ENCODE measurements at places on chromosomes 11 and 22.

DNA sequence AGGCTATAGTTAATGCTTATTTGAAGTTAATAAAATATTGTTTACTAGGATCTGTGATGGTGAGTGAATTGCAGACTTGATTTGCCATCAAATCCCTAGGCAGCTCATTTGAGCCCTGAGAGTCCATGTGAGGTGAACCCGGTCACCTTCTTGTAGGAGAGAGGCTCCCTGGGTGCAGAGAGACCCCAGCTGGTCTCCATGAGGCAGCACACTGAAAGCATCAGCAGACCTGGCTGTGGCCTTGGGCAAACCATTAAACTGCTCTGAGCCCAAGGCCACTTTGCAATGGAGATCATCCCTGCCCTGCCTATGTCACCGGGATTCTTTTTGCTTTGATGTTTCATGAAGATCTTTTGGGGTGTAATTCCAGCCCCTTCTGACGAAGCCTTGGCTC is 125.2 kb downstream of the MICAL2 start:
- DNase-seq, result no peak

DNA sequence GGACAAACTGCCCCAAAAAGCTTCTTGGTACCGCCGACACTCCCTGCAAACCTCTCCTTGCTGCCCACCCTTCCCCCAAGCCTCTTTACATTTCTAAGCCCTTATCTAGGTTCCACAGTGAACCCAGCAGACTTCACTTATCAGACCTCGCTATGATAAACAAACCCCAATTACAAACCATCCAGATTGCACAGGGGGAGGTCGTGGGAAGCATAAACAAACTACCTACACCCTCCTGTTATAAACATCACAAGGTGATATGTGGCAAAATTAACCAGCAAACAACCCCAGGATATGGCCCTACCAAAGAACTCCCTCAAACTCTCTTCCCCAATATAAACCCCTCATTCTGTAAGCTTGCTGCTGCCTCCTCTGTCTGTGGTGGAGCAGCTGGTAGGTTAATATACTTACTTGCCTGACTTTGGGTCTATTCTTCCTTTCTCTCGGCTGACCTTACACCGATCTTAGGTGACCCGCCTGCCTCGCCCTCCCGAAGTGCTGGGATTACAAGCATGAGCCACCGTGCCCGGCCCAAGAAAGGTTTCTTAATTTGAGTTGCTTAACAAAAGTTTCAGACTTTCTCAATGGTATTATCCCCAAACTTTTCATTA is 66.0 kb upstream of the TENM4 start:
- DNase-seq, result no peak

- DNase-seq, result peak; percentile 46
Observed at GRCh38 chr11:117097389-117098268, 599 bp downstream of the SIK3 start.

DNA sequence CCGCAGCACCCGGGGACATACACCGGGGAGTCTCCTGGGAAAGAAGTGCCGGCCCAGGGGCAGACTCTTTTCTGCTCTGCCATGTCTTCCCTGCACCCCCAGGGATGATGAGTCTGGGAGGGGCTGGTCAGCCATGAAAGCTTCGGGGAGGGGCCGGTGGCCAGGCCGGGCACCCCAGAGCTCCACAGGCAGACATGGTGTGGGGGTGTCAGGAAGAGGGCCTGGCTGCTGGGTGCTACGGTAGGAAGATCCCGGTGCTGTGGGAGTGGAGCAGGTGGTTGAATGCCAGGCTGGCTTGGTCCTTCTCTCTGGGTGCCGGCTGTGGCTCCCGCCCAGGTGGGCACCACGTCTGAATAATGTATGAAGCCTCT is 17.4 kb downstream of the LSP1 start:
- DNase-seq, result no peak

DNA sequence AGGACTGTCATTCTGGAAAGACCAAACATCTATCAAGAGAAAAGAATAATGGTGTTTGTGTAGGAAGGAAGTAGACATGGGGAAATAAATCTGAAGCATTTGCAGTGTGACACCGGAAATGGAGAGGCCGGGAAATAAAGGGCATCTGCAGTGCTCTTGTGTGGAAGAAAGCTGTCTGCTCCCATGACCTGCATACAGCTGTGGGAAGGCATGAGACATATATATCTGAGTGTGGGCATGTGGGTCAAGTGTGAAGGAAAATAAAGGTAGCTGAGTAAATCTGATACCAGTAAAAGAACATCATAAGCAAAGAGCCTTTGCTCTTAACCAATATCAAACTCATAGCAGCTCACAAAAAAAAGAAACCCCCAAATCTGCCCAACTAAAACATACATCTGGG is 72.1 kb upstream of the OR5AK2 start:
- DNase-seq, result no peak

GRCh38 chr11:120595557-120595956 is 84.0 kb downstream of the GRIK4 start:
- no peak for DNase-seq

- no peak for DNase-seq
Observed at GRCh38 chr11:62806611-62807121, 1.4 kb upstream of the NXF1 start.

GRCh38 chr11:79720115-79720514 is 279.3 kb upstream of the TENM4 start:
- no peak for DNase-seq

- DNase-seq, result no peak
Observed at GRCh38 chr22:39527481-39527961, 5.0 kb downstream of the RPS19BP1 start.

DNA sequence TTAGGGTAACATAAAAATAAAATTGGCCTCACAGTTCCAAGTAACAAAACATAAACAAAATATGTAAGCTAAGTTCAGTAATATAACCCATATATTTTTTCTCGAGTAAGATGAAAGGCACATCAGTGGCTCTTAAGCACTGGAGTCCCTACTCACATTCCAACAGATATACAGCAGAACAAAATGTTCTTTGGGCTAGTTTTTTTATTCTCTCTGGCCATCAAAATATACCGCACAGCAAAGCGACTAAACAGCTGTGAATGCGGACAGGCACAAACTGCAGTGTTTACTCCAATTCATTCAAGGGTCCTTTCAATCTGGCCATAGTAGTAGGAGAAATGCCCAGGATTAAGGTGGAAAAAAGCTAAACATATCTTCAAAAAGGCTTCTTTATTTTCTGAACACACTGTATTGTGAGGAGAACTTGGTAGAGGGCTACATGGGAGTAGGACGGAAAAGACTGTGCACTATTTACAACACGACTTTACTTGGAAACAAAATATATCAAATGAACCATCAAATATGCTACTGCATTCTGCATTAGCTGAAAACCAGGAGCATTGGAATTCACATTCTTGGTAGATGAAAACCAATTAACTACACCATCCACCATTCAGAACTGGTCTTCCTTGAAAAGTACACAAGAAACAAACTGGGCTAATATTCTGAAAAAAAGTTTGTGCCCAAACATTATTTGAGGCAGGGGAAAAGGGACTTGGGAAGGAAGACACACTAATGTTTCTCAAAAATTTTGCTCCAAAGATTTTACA is 4.4 kb downstream of the CDON start:
- no peak for DNase-seq

GRCh38 chr11:133202816-133203215 is 329.5 kb downstream of the OPCML start:
- no peak for DNase-seq

- DNase-seq, result no peak
Observed at GRCh38 chr22:21042978-21043859, 2.5 kb upstream of the LRRC74B start.

DNA sequence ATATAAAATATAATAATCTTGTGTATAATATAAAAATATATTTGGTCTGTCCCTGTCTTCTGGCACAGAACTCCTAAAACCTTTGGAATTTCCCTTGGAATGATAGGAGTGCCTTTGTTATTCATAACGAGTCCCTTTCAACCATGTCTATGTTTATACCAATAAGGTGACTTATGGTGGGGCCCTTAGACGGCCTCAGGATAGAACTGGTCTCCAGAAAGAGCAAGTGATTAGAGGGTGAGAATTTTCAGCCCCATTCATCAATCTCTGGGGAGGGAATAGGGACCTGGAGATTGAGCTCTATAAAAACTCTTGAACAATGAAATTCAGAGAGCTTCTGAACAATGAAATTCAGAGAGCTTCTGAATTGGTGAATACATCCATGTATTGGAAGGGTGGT is 18.4 kb upstream of the PICALM start:
- DNase-seq, result no peak

DNA sequence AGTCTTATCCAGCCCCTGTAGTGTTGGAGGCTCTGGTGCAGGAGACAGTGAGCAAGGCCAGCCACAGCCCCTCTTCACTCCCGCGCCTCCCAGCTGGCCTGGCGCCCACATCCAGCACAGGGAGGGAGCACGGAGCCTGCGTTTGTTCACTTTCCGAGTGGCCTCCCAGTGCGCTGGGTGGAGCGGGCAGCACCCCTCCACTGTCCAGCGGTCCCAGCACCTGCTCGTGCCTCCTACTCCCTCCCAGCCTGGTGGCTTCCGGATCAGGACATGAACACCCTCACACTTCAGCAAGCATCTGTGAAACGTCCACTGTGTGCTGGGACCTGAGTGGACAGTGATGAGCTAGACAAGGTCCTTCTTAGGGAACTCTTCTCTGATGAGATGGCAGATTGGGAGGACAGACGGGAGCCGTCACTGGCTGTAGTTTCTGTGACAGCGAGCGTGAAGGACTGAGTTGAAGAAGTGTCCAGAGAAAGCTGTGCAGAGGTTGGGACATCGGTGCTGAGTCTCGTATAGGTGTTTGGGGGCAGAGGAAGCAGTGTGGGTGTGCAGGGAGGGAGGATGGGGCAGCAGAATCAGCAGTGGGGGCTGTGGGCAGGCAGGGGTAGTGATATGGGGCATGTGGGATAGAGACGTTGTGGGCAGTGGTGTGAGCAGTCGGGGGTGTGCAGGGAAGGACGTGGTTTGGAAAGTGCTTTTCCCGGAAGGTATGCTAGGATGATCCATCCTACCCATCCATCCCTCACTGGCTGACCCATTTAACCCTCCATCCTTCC is 256.8 kb downstream of the TBC1D22A start:
- DNase-seq, result no peak

GRCh38 chr11:114284021-114284420 is 12.2 kb upstream of the NNMT start:
- DNase-seq, result no peak

GRCh38 chr11:34234086-34234740 is 123.6 kb downstream of the ABTB2 start:
- DNase-seq, result peak; percentile 76

- DNase-seq, result no peak
Observed at GRCh38 chr22:45532235-45532631, 29.6 kb downstream of the FBLN1 start.

- DNase-seq, result peak; percentile 55
Observed at GRCh38 chr11:66981976-66982578, 7.0 kb downstream of the C11orf86 start.

DNA sequence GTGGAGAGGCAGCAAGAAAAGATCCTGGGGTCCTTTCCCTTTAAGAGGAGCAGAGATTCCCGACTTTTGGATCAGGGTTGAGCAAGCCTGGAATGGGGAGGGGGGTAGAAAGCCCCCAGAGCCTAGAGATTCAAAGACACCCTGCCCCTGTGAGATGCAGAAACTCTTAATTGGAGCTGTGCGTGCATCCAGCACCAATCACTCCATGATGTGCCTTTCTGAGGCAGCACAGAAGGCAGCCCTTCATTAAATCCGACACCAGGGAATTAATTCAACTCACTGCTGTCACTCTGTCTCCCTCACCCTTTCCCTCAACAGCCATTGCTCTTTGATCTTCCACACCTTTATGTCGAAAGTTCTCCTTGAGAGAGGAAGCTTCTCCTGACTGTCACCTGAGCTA is 43.0 kb downstream of the DSCAML1 start:
- no peak for DNase-seq

DNA sequence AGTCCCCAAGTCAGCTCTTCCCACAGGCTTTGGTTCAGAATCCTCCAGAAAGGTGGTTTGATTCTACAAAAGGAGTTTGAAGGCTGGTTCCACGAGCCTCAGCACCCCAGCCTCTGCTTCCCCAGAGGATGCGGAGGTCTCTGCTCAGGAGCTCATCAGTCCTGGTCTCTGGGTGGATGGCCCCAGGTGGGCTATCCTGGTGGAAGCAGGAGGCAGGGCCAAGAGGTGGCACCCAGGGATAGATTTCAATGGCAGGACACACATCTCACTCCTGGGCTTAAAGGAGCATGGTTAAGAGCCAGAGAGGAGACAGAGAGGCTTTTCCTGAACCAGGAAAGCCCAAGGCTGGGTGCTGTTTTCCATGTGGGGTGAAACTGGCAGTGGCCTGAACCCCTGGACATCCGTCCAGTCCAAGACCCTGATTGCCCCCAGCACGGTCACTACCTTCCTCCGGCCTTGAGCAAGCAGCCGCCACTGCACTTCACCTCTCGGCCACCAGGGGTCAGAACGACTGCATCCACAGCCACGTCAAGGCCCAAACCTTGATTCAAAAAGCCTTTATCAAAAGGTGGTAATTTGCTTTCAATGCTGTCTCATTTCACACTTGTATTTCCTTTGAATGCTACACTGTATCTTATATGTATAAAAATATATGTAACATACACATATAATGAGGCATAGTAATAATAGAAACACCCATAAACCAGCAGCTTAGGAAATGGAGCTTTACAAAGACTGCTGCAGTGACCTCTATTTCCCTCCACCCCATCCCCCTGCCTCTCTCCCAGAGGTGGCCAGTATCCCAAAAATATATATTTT is 19.3 kb upstream of the FXYD2 start:
- DNase-seq, result peak; percentile 91

DNA sequence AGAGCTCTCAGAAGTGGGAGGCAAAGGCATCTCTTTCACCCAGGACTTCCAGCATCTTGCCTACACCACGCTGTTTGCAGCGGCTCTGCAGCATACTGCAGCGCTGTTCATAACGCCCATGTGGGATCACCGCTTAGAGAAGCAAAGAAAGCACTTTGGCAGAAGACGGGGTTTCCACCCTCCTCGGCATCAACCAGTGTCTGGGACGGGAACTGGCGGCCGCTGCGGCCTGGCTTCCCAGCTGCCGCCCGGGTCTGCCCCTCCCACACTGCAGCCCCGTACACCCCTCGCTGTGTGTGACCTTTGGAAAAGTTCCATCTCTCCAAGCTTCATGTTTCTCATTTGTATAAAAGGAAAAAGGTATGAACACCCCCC is 545 bp upstream of the TIRAP start:
- peak; percentile 38 for DNase-seq

- no peak for DNase-seq
Observed at GRCh38 chr22:26615149-26615548, 2.7 kb downstream of the CRYBB1 start.

DNA sequence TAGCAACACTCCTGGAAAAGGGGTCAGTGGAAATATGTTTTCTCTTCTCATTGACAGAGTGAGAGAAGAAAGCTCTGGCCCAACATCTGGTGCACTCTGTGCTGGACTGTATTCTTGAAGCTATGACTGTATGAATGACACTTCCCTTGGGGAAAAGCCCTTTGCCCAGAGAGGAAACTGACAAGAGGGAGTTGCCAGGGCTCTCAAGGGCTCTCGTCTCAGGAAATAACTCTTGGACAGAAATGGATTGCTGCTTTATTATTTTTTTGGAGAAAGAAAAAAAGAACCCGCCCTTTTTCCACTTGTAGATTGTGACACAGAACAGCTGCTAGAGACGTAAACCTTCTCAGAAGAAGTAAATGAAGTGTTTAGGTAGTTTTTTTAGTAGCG is 11.4 kb downstream of the ETS1 start:
- DNase-seq, result no peak
